Activated B cell treated with CpG ODN at 0.5 μM for 24 hours (primary cell): ENCODE measurements at places on chromosomes 12 and 14. TPM values are rescaled to one million over a fixed set of nuclear protein-coding genes. Genes with fewer than 3 reads are reported as not detected.

PLA2G1B gene
- not detected in 2 replicates for total RNA-seq

GSC gene
- total RNA-seq, result not detected in 2 replicates

CCNT1 gene
- total RNA-seq, result 48.9 and 49.6 TPM in 2 replicates

C3AR1 gene
- total RNA-seq, result 0.11 and 0.29 TPM in 2 replicates

GDF11 gene
- 5.2 and 6.4 TPM in 2 replicates for total RNA-seq

TEX52 gene
- total RNA-seq, result not detected in 2 replicates

EIF2S3B gene
- 0.64 and 0.83 TPM in 2 replicates for total RNA-seq

GRCh38 chr14:49986343-49987014, 93.6 kb downstream of the ARF6 start:
- H3K4me1 ChIP-seq, result peaks cover 30% of the 10 kb centered on the region
- H3K4me3 ChIP-seq, result peak overlapping the region; percentile 38

DNA sequence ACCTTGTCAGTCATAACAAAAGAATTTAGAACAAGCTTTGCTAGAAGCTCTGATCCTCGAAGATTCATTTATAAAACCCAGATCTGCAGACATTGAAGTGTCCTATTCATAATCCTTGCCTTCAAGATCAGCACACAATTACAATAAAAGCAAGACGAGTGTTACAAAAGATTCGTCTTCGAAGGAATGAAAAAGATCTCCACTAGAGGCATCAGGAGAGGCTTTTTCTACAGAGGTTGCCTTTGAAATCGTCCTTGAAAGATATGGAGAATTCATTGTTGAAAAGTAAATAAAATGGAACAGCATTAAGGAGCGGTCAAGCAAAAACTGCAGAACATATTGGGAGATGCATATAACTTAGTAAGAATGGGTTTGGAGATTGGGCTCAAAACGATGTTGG, 146.4 kb downstream of the BMP4 start:
- H3K4me1 ChIP-seq, result no peaks in the 10 kb centered on the region
- H3K27ac ChIP-seq, result no peak overlapping the region
- no peak for DNase-seq
- no peaks in the 10 kb centered on the region for H3K27me3 ChIP-seq
- H3K4me3 ChIP-seq, result no peak overlapping the region
- H3K36me3 ChIP-seq, result no peaks in the 10 kb centered on the region

- no peaks in the 10 kb centered on the region for H3K4me1 ChIP-seq
- H3K36me3 ChIP-seq, result no peaks in the 10 kb centered on the region
- no peaks in the 10 kb centered on the region for H3K27me3 ChIP-seq
- DNase-seq, result no peak
- no peak overlapping the region for H3K27ac ChIP-seq
These were observed 648.9 kb downstream of the VRK1 start for GRCh38 chr14:97446087-97446486.

DNA sequence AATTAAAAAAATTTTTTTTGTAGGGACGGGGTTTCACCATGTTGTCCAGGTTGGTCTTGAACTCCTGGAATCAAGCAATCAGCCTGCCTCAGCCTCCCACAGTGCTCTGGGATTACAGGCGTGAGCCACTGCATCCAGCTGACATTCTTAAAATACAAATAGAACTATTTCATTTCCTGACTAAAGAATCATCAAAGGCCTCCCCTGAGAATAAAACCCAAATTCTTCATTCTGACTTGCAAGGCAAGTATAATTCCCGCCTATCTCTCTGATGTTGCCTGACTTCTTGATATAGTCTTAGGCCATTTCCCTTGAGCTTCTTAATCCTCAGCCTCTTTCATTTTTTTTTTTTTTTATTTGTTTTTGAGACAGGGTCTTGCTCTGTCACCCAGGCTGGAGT, 4.4 kb upstream of the BICD1 start:
- H3K27me3 ChIP-seq, result no peaks in the 10 kb centered on the region
- H3K4me1 ChIP-seq, result peaks cover 3% of the 10 kb centered on the region
- H3K36me3 ChIP-seq, result peaks cover 7% of the 10 kb centered on the region
- no peak overlapping the region for H3K27ac ChIP-seq
- no peak for DNase-seq

DNA sequence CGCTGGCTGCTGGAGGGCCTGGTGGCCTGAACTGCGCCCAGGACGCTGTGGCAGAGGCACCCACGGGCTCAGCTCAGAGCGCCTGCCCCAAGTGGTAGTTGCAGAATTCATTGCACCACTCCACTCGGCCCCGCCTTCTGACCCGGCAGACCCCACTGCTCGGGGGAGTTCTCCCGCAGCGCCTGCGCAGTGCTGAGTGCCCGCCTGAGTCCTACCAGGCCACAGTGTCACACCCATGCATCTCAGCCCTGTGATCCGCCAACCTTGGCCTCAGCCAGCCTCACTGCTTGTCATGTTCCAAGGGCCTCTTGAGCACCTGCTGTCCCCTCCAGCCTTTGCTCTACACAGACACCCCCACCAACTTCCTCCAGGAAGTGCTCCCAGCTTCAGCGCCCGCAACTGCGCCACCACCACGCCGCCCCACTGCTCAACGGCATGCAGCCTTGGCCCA, 12.2 kb downstream of the DEGS2 start:
- no peak for DNase-seq
- no peaks in the 10 kb centered on the region for H3K27me3 ChIP-seq
- H3K4me1 ChIP-seq, result peaks cover 29% of the 10 kb centered on the region
- peak overlapping the region; percentile 82 for H3K27ac ChIP-seq
- peak overlapping the region; percentile 68 for H3K4me3 ChIP-seq
- H3K36me3 ChIP-seq, result peaks cover 20% of the 10 kb centered on the region
